Esophagus squamous epithelium (tissue), 5 donors: ENCODE measurements at places on chromosomes 3 and 15.

DNA sequence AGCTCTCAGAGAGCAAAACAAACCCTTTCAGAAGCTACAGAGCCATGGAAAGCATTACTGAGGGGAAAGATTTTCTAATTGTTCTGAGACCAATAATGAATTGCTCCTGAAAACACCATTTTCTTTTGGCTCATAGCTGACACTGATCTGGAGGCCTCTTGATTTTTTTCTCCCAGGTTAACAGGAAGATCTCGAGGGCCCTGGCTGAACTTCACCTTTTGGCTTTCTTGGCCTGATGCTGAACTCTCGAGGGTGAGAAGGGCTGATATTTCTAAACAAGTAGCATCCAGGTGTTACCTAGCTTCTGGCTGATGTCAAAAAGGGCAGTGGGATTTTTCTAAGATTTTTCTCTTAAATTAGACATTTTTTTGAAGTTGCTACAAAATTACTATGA is 19.9 kb upstream of the NFKBIZ start:
- no peak for DNase-seq

DNA sequence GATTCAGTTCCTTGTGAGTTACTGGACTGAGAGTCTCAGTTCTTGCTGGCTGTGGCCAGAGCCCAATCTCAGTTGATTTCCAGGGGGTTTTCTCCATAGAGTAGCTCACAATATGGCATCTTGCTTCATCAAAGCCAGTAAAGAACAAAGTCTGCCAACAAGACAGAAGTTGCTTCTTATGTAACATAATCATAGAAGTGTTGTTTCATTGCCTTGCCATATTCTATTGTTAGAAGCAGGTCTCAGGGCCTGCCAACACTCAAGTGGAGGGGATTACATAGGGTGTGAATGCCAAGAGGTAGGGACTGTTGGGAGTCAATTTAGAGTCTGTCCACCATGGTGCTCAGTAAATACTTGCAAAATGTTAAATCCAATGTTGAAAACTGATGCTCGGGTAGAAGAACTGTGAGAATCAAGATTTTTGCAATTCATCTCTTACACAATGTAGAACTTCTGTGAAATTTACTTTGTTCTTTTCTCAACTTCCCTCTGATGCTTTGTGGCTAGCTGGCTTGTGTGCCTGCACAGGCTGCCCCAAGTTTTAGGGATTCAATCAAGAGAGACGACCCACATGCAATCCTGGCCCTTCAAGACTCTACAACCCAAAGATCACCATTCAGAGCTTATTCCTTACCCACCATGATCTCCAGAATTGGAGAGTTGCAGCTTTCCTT is 13.3 kb upstream of the PXYLP1 start:
- DNase-seq, result no peak

GRCh38 chr3:120852412-120852811 is 55.6 kb upstream of the STXBP5L start:
- DNase-seq, result no peak

GRCh38 chr15:28098766-28099554 is at the start of gene OCA2:
Gene OCA2 (minus strand): TSS chr15:28099315. CDS start chr15:28081874, 17,441 bp downstream.
- no peak for DNase-seq

GRCh38 chr3:43994657-43995546 is 246.8 kb upstream of the TOPAZ1 start:
- DNase-seq, result no peak

GRCh38 chr3:87203809-87204208 is 23.3 kb upstream of the CHMP2B start:
- DNase-seq, result no peak

GRCh38 chr3:73603762-73604171 is 21.0 kb downstream of the PDZRN3 start:
- DNase-seq, result no peak

GRCh38 chr15:93164409-93164808 is 75.4 kb upstream of the RGMA start:
- no peak for DNase-seq

DNA sequence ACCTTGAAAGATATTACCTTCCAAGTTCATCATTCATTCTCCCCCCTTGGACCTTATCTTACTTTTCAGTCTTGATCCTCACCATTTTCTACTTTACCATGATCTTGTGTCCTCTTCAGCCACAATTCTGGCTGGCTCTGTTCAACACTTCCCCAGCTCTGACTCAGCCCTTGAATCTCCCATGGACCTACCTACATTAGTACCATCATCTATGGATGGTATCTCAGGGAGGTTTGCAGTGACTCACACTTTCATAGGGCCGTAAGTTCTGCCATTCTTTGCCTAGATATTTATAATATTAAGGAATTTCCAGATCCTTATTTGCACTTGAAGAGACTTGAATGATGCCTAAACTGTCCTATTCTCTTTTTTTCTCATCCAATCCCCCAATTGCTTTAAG is 213.7 kb upstream of the RORA start:
- DNase-seq, result no peak

- no peak for DNase-seq
Observed at GRCh38 chr15:45704329-45705249, 69.8 kb downstream of the SQOR start.

GRCh38 chr15:63107895-63108546 is 13.6 kb upstream of the LACTB start:
- DNase-seq, result no peak

DNA sequence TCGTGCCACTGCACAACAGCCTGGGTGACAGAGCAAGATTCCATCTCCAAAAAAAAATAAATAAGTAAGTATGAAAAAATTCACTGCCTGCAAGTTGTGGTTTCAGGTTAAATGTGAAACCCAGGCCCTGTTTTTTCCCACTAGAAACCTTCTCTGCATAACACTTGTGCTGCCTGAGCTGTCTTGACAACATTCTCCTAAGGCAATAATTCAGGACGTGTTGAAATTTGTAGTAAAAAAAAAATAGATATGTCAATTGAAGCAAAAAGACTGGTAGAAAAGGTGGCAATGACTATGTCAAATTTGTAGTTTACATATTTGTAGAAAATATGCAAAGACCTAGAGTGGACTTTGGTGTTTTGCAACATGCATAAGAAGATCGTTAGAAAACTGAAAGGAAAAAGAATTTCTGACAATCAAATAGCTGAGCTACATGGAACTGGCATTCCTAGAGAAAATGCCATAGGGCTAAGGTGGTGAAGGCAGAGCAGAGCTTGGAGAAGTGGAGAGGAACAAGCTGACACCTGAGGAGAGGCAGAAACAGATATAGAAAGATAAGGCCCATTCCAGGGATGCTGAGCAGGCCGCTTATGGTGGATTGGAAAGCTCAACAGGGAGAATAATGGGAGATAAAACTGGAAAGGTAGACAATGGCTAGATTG is 150.2 kb downstream of the PLCH1 start:
- DNase-seq, result no peak

- DNase-seq, result no peak
Observed at GRCh38 chr15:26372706-26373105, 400.2 kb downstream of the GABRB3 start.

GRCh38 chr15:91589360-91589759 is 264.1 kb upstream of the SLCO3A1 start:
- no peak for DNase-seq

GRCh38 chr15:81859737-81860516 is 185.9 kb downstream of the MEX3B start:
- no peak for DNase-seq

DNA sequence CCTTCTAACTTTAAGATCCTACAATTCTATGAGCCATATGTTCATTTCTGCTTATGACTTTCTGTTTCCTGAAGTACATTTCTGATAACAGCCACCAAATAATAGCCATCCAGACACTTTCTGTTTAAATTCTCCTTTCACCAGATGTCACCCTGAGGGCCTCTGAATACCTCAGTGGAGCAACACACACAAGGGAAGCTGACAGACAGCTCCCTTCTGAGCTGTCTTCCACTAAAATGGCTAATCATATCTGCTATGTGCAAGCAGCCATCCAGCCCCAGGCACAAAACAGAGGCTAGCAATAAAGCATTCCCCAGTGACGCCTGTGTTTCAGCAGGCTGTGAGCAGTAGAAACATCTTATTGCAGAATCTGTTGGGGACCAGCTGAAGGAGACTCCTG is 666.6 kb upstream of the UBE2E2 start:
- no peak for DNase-seq

- DNase-seq, result no peak
Observed at GRCh38 chr15:48385031-48385830, 54.0 kb downstream of the DUT start.

- no peak for DNase-seq
Observed at GRCh38 chr3:18444595-18445400, 19.7 kb upstream of the SATB1 start.

GRCh38 chr3:108130236-108130635 is 39.4 kb upstream of the CD47 start:
- DNase-seq, result no peak

DNA sequence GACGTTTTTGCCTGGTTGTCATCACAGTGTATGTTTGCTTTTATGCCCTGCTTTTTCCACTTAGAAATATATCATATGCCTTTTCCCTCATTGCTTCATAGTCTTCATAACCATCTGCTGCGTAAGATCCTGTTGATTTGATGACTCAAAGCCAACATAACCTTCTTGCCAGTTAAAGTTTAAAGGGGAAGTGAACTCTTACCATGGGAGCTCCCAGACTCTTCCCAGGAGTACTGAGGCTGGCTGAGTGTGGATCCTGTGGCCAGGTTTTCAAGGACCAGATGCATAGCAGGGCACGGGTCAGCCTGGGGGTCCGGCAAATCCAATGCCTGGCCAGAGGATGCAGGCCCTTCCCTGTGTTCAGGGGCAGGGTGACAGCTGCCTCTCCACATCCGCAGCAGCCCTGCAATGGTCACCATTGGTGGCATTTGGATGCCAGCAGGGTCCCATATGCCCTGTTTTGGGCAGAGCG is 42.0 kb upstream of the SACM1L start:
- no peak for DNase-seq

DNA sequence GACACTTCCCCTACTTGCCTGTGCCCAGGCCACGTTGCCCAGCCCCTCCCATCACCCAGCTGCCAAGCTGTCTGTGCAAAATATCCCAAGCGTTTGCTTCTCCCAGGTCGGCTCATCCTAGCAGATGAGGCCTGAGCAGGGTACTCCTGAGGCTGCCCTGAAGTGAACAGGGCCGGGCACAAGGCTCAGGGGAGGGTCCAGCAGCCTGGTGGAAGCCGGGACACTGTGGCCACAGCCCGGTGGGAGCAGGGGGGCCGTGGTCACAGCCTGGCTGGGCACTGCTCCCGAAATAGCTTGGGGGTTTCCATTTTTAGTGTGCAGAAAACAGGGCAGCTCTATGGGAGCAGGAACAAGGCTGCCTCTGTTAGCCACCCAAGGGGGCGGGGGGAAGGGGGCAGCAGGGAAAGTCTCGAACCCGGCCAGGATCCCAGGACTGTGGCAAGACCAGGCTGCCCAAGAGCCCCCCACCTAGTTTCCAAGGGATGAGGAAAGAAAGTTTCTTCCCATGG is 3.4 kb downstream of the PLXNB1 start:
- DNase-seq, result no peak

GRCh38 chr3:173958805-173959204 is 561.3 kb downstream of the NLGN1 start:
- no peak for DNase-seq

DNA sequence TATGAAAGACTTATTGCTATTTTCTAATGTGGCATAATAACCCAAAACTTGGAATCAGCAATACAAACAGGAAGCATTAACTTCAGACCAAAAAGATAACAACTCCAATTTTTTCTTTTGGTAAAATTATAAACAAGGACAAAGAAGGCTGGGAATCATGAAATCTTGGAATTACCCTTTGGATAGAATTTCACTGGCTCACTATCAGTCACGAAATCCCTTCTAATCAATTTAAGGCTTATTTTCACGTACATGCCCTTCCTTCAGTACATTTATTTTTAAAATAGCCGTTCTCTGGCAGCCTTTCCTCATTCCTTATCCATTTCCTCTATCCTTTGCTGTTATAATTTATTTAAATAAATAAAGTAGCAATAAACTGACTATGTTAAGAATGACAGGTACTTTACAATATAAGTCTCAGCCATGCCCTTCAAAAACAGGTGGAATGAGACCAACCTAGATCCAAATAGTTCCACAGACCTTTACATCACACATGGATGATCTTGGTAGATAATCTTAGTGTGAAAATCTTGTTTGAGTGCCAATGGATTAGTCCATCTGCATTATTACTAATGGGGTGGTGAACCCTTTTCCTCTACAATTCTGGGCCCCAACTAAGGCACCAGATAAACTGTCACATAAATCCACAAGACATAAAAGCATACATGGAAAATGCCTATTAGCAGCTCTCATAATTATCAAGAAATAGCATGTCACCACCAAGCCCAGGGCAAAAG is 38.9 kb downstream of the ABI3BP start:
- DNase-seq, result no peak

DNA sequence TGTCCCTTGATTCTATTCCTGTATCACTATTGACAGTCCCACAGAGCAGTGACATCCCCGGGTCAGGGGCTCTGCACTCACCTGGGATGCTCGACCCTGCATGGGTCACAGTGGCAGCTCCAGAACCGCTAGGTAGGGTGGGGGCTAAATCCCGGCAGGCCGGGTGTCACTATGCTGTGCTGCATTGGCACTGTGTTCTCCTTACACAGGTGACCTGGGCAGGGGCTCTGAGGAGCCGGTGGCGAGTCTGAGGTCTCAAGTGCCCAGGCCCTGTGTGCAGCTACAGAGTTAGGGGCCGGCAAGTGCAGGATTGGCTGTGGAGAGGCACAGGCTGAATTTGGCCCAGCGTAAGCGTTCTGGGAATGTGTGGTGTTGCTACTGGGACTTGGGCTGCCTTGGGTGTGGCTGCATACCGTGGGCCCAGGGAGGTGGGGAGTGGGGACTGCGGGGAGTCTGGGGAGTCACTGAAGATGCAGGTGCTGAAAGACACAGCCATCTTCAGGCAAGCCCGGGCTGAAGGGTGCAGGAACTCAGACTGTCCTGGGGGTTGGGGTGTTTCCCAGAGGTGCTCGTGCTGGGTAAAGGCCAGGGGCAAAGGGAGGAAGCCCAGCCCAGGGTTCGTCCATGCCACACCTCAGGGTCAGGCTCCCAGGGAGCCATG is 102.6 kb upstream of the PRR20G start:
- DNase-seq, result no peak

GRCh38 chr3:99681512-99681911 is 43.1 kb downstream of the COL8A1 start:
- no peak for DNase-seq

- no peak for DNase-seq
Observed at GRCh38 chr15:59553879-59554735, 57.5 kb upstream of the GCNT3 start.

DNA sequence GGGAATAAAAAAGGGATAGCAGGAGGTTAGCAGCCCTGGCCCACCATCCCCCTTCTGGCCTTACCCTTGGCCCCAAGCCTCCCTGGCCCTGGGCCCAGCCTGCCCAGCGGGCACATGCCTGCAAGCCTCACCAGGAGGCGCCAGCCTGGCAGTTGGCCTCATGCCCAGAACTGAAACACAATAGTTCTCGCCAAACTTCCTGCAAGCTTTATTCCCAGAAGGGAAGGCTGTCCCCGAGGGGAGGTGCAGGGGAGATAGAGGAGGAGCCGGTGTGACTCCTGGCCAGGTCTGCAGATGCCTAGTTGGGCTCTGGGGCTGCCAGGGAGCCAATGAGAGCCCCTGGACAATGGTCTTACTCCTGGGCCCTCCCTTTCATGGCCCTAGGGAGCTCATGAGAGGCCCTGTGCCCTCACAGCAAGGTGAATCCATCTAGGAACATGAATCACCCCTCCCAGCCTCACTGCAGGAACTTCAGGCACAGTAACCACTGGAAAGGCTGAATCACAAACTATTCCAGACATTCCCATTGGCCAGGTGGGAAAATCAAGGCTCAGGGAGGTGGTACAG is 4.0 kb downstream of the CCDC33 start:
- DNase-seq, result no peak
